ENCODE measurements at places on chromosomes 12 and 14. TPM values are rescaled to one million over a fixed set of nuclear protein-coding genes. Genes with fewer than 3 reads are reported as not detected.

DNA sequence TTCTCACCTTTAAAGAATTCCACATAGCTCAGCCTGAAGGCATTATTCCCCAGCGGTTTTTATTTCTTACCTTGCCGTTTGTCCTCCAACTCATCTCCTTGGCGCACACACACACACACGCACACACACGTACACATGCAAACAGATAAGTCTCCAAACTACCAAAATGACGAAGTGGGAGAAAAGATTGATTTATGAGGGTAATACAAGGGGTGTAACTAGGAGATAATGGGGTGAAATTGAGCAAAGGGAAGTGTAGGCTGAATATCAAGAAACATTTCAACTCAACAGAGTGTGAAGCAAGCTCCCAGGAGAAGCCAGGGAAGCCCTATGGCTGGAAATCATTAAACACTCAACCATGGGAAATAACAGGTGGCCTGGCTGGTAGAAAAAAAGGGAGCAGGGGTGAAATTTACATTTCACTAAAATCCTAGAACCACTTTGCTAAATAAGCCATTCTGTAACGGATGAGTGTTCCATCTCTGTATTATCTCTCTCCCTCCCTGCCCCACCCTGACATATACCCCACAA lies 41.0 kb downstream of the GRIN2B start:
- no peak for DNase-seq

DNA sequence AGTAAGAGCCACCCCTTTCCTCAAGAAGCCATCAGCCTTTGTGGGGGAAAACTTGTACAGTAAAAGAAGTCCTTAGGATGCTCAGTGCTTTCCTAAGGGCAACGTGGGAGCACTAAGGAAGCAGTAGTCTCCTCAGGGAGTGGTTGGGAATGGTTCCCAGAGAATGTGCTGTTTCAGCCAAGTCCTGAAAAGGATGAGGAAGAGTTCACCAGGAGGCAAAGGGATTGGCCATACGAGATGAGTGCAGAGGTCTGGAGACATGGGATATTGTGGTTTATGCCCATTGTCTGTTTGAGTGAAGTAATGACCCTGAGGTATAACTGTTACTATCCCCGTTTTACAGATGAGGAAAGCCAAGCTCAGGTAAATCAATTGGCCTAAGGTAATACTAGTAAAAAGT lies 86.0 kb upstream of the ATF1 start:
- no peak for DNase-seq

DNA sequence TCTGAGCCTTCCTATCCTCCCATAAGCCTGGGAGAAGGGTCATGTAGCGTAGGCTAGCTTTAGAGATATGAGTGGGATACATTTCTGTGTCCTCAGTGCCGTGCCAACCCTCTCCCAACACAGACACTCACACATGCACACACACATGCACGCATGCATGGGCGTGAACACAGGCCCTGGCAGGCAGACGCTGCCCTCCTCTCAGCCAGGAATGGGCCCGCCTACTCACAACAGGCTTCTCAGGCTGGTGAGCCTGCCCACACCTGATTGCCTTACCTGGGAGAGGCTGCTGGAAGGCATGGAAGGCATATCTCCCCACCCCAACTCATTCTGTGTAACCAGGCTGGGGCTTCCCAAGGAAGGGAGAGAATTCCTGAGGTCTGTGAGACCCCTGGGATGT lies 12.8 kb upstream of the ACVR1B start:
- no peak for DNase-seq

- peak; percentile 37 for DNase-seq
Measured at GRCh38 chr14:81655423-81656314, 122.0 kb upstream of the SEL1L start.

Gene DENND5B
- 14.2 TPM for total RNA-seq

Gene ZBTB1
- 34.5 TPM for total RNA-seq

GRCh38 chr12:77754086-77754485 lies 76.6 kb upstream of the NAV3 start:
- no peak for DNase-seq

- DNase-seq = no peak
Measured at GRCh38 chr12:124592481-124593160, 25.2 kb upstream of the NCOR2 start.

Gene FLRT2
- 2.8 TPM for total RNA-seq

GRCh38 chr12:1069846-1070245 lies 78.8 kb downstream of the ERC1 start:
- DNase-seq = no peak

DNA sequence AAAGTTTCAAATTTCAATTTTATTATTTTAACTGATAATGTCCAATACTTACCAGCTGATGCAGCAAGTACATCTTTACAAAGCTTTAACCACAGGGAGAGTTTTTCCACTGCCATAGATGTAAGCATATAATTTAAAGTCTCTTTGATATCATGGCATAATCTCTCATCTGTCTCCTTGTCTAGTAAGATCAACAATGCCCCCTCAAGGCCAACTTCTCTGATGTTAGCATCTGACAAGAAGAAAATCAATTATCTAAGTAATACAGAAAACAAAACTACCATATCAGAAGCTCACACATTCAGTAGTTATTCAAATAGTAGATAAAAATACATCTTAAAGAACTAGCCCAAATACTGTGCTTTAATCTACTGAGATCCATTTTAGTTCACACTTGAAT lies 94.2 kb downstream of the HEATR5A start:
- no peak for DNase-seq

Gene PIANP
- 5.2 TPM for total RNA-seq

Gene SLC5A8
- 0.07 TPM for total RNA-seq

DNA sequence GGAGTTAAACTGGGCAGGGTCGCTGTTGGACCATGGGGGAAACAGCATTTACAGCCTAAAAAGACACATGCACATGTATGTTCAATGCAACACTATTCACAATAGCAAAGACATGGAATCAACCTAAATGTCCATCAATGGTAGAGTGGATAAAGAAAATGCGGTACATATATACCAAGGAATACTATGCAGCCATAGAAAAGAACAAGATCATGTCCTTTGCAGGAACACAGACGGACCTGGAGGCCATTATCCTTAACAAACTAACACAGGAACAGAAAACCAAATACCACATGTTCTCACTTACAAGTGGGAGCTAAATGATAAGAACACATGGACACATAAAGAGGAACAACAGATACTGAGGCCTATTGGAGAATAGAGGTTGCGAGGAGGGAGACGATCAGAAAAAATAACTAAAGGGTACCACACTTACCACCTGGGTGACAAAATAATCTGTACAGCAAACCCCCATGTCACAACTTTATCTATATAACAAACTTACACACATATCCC lies 25.0 kb upstream of the SRP54 start:
- no peak for DNase-seq

DNA sequence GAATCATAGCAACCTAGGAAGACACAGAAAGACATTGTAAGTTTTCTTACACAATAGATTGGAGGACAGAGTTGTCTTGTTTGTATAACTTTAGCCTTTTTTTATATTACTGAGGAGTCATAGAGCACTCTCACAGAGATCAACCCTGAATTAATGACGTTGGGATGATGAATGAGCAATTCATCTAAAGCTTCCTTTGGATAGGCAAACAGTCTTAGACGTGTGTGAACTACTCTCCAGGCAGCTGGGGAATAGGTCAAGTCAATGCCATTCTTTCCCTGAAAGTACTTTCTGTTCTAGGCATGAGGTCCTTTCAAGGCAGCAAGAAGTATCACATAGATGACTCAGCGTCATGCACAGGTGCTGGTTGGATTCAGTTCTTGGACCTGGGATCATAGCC lies 369.1 kb upstream of the NOVA1 start:
- DNase-seq = no peak

DNA sequence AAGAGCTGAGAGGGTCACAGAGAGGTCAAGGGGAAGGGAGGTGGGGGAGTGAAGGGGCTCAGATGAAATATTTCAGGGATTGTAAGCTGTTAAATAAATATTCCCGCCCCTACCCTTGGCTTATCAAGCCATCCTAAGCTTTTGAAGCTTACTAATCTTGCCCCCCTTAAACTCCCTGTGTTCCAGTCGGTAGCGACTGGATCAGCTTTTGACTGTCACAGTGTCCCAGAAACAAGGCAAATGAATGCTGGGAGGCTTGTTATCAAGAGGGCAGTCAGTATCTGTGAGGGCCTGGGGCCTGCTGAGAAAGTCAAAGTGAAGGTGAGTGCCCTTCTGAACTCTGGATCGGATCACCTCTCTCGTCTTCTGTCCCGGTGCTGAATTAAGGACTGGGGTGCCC lies 128.1 kb downstream of the DACT1 start:
- no peak for DNase-seq

- peak; percentile 60 for DNase-seq
Measured at GRCh38 chr14:77086017-77086727, 11.9 kb upstream of the CIPC start.

DNA sequence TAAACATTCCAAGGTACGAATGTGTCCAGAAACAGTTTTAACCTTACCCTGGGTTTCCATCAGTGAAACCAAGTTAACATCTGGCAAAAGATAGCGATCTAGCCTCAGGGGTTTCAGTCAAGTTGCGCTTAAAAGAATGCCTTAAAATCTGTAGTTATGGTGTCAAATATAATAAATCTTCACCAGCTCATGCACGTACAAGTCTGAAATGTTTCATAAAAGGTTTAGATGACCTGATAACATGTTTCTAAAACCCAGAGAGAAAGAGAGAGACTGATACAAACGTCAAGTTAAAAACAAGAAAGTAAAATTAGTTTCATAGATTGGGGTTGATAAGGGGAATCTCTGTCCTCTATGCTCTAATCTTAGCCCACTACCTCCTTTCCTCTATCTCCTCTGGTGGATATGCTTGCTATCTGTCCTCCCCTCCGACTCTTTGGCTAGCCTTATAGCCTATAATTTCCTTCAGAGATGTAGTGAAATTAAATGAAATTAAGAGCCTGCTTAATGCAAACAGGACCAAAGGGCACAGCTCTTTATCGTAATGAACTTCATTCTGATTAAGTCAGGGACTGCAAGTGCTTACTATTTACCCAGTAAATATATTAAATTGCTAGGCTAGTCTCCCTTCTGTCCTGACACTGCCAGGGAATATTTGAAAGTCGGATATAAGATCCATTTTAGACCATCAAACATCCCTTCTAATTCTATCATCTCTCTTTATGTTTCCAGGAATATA lies 18.4 kb upstream of the FOS start:
- DNase-seq = no peak

Gene GUCY2C
- 1.3 TPM for total RNA-seq

Gene NYNRIN
- 18.1 TPM for total RNA-seq

GRCh38 chr12:2003676-2004112 lies 563 bp downstream of the DCP1B start:
- DNase-seq = no peak
